ENCODE measurements at places on chromosomes 5 and 9. TPM values are rescaled to one million over a fixed set of nuclear protein-coding genes. Genes with fewer than 3 reads are reported as not detected.

Gene BRINP1
- 1.5 TPM for total RNA-seq

Gene F12
- 0.69 TPM for total RNA-seq

Gene SLCO6A1
- total RNA-seq, result not detected

Gene CHSY3
- total RNA-seq, result 5.7 TPM

Gene STK32A
- 10.2 TPM for total RNA-seq

GRCh38 chr5:179272326-179273072 lies 72.8 kb downstream of the ADAMTS2 start:
- peaks cover 46% of the 10 kb centered on the region for H3K4me1 ChIP-seq
- H3K27ac ChIP-seq, result peak overlapping the region; percentile 34
- no peak overlapping the region for H3K4me3 ChIP-seq
- H3K27me3 ChIP-seq, result no peaks in the 10 kb centered on the region
- DNase-seq, result peak; percentile 59

DNA sequence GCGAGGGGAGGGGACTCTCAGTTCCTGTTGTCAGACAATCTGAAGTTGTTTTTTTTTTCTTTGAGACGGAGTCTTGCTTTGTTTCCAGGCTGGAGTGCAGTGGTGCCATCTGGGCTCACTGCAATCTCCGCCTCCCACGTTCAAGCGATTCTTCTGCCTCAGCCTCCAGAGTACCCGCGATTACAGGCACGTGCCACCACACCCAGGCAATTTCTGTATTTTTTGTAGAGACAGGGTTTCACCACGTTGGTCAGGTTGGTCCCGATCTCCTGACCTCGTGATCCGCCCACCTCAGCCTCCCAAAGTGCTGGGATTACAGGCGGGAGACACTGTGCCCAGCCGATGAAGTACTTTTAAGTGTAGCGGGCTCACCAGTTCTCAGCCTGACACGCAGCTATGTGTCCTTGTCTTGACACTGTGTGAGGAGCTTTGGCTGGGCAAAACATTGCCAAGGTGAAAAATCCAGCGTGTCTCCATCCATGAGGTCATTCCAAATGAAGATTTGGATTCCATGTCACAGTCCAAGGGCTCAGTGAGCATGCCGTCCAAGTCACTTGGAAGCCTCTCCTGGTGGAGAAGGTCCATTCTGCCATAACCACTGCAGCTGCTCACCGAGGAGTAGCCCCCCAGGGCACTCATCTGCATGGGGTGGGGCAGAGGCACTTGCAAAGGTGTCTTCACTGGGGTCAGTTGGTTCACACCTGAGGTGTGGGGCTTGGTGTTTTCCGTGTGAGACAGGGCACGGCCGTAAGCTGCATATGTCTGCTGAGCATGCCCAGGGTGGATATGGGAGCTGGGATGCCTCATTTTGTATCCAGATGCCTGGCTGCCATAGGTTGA lies 32.0 kb downstream of the OR2V1 start:
- DNase-seq, result peak; percentile 38
- H3K36me3 ChIP-seq, result no peaks in the 10 kb centered on the region
- H3K27ac ChIP-seq, result no peak overlapping the region
- peaks cover 18% of the 10 kb centered on the region for H3K27me3 ChIP-seq
- H3K4me1 ChIP-seq, result no peaks in the 10 kb centered on the region

DNA sequence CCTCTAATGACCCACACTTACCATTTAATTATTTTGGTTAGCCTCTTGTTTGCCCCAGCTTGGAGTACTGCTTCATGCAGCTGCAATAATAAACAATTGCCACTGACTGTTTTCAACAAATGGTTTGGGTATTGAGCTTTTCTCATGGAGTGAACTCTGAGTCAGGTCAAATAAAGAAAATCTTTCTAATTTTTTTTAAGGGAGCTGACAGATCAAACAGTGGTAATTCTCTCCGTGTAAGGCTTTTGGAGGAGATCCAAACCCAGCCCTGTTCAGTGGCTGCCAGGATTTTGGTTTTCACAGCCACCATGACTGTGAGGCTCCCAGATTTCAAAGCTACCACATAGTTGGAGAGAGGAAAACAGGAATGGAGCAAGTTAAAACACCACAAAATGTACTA lies 110.7 kb upstream of the EFNA5 start:
- no peak overlapping the region for H3K27ac ChIP-seq
- H3K4me1 ChIP-seq, result no peaks in the 10 kb centered on the region
- no peaks in the 10 kb centered on the region for H3K36me3 ChIP-seq
- H3K27me3 ChIP-seq, result no peaks in the 10 kb centered on the region
- DNase-seq, result no peak
- H3K4me3 ChIP-seq, result no peak overlapping the region

DNA sequence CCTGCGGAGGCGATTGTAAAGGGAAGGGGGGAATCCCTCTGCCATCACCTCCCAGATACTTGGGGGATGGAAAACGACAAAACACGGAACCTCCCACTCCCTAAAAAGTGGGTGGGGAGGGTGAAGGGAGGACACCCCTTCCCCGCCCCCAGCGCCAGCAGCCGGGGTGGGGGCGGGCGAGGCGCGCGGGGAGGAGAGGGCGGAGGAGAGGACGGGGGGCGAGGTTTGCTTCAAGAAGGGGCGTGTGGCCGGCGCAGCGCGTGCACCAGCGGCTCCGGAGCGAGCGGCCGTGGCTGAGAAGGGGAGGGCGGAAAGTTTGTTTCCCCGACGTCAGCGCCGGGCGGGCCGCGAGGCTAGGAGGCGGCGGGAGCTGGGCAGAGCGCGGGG lies at the start of gene PRRX2:
Gene PRRX2 (plus strand): TSS at position 259 of the 387 bp plus-strand sequence. CDS start 221 bp downstream, outside the sequence.
- peaks cover 8% of the 10 kb centered on the region for H3K4me1 ChIP-seq
- no peak within 1 kb of the TSS for H3K27ac ChIP-seq
- peak within 1 kb of the TSS; percentile 38 for H3K4me3 ChIP-seq
- no peaks in the 10 kb centered on the region for H3K36me3 ChIP-seq
- no peak for DNase-seq
- peaks cover 32% of the 10 kb centered on the region for H3K27me3 ChIP-seq

DNA sequence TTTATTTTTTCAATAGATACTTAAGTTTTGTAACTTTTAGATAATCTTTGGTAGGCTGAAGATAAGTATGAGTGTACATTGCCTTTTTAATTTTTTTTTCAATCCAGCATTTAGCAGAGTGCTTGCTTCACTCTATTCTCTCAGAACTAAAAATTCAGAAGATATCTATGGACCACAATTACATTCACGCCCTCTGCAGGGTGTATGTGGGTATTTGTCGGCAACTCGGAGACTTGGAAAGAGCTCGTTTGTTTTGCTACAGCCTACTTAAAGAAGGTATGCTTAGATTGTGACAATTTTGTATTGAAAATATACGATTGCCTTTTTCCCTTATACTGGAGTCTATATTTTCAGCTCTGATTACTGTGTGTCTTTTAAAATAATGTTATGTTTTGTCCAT lies 43.8 kb downstream of the ICE1 start:
- H3K27ac ChIP-seq, result no peak overlapping the region
- H3K4me3 ChIP-seq, result no peak overlapping the region
- no peak for DNase-seq
- H3K36me3 ChIP-seq, result peaks cover 83% of the 10 kb centered on the region
